SHP77 (cell line): ENCODE measurements at places on chromosomes 1 and 21.
A peak's percentile ranks its signal among the peaks of the same experiment; 100 is the strongest.

- no peak for DNase-seq
Measured at GRCh38 chr1:72007312-72007711, 275.0 kb downstream of the NEGR1 start.

DNA sequence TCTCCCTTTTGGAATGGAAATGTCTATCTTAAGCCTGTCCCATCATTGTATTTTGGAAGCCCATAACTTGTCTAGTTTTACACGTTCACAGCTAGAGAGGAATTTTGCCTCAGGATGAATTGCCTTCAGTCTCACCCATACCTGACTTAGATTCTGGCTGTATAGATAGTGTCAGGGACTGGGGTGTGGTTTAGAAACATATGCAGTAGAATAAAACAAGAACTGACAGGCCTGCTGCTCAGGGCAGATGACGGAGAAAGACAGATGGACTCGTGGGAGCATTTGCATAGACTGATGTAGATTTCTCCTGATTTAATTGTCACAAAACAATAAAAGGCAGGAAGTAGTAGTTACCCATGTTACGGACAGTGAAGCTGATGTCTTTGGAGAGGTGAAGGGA lies 166.7 kb downstream of the UCK2 start:
- no peak for DNase-seq

DNA sequence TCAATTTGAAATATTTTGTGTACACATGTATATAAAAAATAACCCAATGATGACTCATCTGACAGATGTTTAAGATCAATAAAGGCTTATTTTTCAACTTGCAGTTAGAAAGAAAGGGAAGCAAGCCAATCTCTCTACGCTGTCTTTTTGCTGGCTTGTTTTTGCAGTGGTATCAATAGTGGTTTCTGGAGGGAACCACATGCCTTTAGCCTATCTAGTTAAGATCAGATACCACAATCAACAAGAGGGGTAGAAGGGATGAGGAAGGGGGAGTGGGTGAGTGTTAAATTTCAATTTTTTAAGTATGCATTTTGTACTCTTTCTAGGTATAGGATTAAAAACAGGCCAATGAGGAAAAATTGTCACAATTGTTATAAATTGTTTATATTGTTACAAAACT lies 276.2 kb downstream of the KCNH1 start:
- no peak for DNase-seq

DNA sequence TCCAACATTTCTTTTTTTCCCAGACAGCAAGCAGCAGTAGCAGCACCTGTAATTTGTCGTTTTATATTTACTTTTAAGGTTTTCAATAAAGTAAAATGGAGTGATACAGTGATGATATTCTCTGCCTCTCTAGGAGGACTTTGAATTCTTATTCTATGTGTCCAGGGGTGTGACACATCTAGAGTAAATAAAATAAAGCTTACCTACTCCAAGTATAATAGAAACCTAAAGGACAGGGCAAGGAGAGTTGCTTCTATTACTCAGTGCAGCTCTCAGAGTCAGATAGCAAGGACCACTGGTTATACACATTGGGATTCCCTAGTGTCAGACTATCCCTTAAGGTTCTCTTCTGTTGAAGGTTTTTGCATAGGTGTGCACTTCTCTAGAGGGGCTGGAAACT lies 95.9 kb downstream of the LMO4 start:
- DNase-seq, result no peak

DNA sequence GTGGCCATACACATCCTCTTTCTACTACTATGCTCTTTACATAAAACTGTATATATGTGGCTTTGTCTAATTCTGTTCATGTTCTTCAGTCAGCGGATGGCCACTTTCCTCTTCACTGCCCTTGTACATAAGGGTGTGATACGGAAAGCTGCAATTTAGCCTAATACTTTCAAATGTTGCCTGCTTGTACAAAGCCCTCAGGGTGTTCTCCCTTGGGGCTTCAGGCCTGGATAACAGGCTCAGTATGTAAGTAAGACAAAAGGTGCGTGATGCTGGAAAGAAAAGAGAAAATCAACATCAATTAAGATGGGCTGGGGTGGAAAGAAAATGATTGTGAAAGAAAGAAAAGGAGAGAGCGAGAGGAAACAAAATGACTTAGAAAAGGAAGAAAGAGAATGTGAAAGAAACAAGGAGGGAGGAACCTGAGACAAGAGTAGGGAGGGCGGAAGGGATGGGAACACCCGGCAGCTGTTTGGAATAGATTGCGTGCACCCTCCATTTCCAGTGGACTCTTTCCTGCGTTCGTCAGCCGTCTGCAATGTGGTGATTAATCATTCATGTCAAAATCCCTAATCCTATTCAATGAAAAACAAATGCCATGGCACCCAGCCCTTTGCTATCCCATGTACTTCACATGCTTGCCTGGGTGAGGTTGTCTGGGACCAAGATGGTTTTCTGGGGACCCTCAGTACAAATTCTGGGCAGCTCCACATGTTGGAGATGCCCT lies 553.6 kb downstream of the NUF2 start:
- DNase-seq, result peak; percentile 81

GRCh38 chr1:60280819-60281218 lies 207.2 kb upstream of the C1orf87 start:
- DNase-seq, result no peak

GRCh38 chr1:53371121-53371666 lies 43.3 kb upstream of the LRP8 start:
- DNase-seq, result no peak

GRCh38 chr1:87806379-87807094 lies 477.9 kb downstream of the LMO4 start:
- no peak for DNase-seq

DNA sequence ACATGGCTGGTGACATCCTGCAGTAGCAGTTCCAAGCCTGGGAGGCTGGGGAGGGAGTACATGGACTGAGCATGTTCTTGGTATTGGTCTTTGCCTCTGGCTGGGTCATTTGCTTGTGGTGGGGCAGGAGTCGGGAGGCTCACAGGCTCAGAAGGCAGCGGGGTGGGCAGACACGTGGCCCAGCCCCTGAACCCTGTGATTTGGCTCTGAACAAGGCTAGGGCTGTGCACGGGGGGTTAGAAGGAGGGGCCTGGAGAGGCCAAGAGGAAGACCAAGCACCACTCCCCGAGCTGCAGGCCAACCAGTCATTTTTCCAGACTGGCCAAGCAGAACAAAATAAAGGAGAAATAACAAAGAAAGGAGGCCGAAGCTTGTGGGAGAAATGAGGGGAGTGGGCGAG lies 9.7 kb upstream of the PRELP start:
- DNase-seq, result no peak

DNA sequence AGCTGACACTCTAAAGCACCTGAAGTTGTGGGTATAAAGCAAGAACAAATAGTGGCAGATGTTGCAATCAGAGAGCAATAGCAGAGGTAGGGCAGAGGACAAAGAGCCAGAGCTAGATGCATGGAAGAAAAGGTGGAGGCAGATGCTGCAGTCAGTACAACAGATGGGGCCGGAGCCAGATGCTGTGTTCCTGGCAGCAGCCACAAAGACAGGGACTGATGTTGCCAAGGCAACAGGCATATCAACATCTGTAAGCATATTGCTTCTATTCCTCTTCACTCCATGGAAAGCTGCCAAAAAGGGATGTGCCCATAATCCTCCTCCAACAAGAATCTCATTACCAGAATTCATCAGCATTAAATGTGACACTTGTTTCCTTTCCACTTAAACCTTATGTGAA lies 108.0 kb downstream of the TNNI3K start:
- peak; percentile 63 for DNase-seq

DNA sequence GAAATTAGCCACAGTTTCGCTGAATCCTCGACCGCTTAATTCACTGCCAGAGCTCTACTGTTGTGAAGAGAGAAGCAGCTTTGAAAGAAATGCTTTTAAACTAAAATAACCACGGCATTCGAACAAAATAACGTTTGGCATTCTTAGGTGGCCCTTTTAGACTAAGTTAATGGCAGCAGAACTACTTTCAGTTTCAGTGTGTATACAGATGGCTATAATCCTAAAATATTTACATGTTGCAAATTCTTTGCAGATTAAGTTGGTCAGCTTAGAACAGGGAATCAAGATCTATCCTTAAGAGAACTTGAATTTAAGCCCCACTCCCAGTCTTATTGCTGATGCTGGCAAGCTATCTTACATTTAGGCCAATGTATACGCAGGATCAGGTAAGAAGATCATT lies 62.7 kb downstream of the ADSS2 start:
- no peak for DNase-seq

DNA sequence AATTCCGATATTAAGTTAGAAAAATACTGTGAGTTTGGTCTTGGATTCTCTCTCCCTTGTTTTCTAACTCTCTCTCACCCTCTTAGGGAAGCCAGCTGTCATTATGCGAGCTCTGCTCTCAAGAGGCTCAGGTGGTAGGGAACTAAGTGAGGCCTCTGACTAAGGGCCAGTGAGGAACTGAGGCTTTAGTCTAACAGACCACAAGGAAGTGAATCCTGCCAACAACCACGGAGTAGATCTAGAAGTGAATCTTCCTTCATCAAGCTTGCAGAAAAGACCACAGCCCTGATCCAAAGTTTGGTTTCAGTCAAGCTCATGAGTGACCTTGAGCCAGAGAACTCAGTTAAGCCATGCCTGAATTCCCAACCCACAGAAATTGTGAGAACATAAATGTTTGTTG lies 180.1 kb upstream of the PRMT6 start:
- no peak for DNase-seq

DNA sequence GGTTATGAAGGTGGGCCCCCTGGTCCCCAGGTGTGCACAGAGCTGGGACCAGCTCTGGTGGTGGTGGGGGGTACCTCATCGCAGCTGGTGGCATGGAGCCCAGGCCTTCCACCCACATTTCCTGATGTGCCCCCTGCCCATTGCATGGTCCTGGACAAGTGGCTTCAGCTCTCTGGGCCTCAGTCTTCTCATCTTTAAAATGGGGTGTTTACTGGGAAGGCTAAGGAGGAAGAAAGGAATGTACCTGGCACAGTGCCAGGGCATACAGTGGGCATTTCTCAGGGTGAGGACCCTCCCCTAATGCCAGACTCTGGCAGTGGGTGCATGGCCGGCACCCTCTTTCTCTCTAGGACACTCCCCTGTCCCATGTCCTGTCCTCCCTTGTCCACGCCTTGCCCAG lies 7.5 kb downstream of the CLCNKB start:
- no peak for DNase-seq

GRCh38 chr1:203126151-203126865 lies 1.2 kb upstream of the ADORA1 start:
- DNase-seq, result no peak

- DNase-seq, result no peak
Measured at GRCh38 chr1:230647321-230647720, 5.0 kb downstream of the COG2 start.

DNA sequence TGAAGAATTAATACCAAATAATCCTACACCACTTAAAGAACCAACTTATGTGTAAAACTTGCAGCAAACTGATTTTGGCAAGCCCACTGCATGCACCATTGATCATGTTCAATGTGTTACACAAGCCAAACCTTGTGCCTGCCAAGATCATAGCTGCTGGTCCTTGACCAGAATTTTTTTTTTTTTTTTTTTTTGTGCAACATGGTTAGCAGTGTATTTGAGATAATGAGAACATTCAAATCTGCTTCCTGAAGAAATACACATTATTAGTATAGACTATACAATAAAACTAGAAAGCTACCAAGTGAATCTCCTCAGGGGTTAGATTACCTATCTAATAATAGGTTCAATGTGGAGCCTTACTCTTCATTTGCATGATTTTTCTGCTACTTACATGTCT lies 421.0 kb downstream of the MRPL39 start:
- DNase-seq, result no peak

DNA sequence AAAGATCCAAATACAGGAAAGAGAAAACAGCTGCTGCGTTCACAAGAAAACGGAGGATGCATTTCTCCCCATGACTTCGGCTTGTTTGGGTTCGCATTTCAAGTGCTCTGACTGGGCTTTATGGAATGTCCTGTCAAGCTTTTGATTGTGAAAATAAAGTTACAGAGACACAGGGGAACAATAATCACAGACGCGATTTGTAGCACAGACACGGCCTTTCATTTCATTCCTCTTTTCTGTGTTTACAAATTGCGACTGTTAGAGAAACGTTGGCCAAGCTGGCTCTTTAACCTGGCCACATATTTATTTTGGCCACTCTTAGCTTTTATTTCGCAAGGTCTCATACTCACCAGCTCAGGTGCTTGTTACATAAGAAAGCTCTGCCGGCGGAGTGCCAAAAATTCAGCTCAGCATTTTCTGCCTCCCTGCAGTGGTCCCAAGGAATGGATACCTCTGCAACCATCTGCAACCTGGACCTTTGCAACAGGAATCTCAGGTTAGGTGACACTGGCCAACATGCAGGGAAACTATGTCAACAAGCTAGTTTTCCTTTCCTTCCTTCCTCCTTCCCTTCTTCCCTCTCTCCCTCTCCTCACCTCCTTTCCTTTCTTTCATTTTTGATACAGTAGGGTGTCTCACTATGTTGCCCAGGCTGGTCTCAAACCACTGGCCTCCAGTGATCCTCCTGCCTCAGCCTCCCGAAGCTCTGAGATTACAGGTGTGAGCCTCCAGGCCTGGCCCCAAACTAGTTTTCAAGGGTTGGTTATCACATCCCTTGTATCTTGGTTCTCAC lies 58.2 kb upstream of the SLC45A1 start:
- no peak for DNase-seq

GRCh38 chr1:1059494-1060280 lies 14.4 kb downstream of the RNF223 start:
- peak; percentile 54 for DNase-seq

GRCh38 chr1:147078606-147079399 lies 93.5 kb downstream of the PRKAB2 start:
- DNase-seq, result no peak

GRCh38 chr1:43271186-43272118 lies 1.7 kb downstream of the TMEM125 start:
- DNase-seq, result no peak

DNA sequence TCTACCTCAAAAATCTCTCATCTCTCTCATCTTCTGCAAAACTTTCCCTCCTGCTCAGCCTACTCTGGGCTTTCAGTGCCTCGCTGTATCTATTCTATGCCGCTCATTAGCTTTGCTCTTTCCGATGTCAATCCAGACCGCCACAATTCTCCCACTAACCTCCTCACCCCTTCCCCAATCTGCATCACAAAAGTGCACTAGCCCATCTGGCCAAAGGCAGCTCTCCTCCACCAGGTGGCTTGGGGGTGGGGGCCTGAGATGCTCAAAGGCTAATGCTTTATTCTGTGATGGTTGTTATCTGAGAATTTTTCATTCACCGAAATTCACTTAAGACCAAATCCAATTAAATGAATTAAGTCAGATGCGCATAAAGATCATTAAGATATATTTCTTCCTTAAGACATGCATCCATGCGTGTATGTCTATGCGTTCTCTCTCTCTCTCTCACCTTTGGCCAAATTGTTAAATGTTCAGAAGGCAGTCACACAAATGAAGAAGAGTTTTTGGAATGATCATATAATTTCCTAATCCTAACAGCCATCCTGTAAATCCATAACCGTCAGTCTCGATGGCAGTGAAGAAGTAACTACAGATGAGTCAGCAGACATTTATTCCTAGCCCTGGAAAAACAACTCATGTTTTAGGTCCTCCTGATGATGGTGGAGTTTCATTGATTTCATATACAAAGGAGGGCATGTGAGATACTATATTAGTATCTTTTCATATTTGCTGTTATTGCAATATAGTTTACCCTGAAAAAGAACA lies 111.3 kb downstream of the C1orf21 start:
- DNase-seq, result no peak

GRCh38 chr1:18922848-18923755 lies 20.7 kb upstream of the ALDH4A1 start:
- DNase-seq, result peak; percentile 62
